Epithelial cell of umbilical artery (primary cell): ENCODE measurements at places on chromosomes 16 and 17. TPM values are rescaled to one million over a fixed set of nuclear protein-coding genes. Genes with fewer than 3 reads are reported as not detected.

The RUNDC1 gene
- total RNA-seq = 8.8 and 12.6 TPM in 2 replicates

The SPATA2L gene
- 20.2 and 21.1 TPM in 2 replicates for total RNA-seq

The GALR2 gene
- total RNA-seq = not detected in 2 replicates

The SEC14L1 gene
- total RNA-seq = 291 and 334 TPM in 2 replicates

The PITPNM3 gene
- total RNA-seq = 0.15 and 0.32 TPM in 2 replicates

The KRTAP4-4 gene
- total RNA-seq = not detected in 2 replicates

The ZNF263 gene
- total RNA-seq = 45.5 and 54.9 TPM in 2 replicates

The CCT6B gene
- total RNA-seq = 0.32 TPM in 1 of 2 replicates, not detected in the other
